Parietal lobe (tissue), 2 donors: ENCODE measurements at places on chromosomes 12 and 14. TPM values are rescaled to one million over a fixed set of nuclear protein-coding genes. Genes with fewer than 3 reads are reported as not detected.

BCL7A gene
- 82.6 TPM for total RNA-seq

SLC8A3 gene
- total RNA-seq = 46.0 TPM

TDRD9 gene
- 1.9 TPM for total RNA-seq

MIPOL1 gene
- total RNA-seq = 33.8 TPM

KLHDC1 gene
- 16.6 TPM for total RNA-seq

RDH12 gene
- not detected for total RNA-seq
